Stimulated activated naive CD8-positive, alpha-beta T cell treated with anti-CD3 and anti-CD28 coated beads, Interleukin-15, Interleukin-2, amounts not matched to agents 100 U/mL and 50 U/mL, for 24 hours (primary cell): ENCODE measurements at places on chromosomes 12 and 14.

- DNase-seq: no peak
Observed at GRCh38 chr12:26428420-26428819, 233.0 kb downstream of the SSPN start.

DNA sequence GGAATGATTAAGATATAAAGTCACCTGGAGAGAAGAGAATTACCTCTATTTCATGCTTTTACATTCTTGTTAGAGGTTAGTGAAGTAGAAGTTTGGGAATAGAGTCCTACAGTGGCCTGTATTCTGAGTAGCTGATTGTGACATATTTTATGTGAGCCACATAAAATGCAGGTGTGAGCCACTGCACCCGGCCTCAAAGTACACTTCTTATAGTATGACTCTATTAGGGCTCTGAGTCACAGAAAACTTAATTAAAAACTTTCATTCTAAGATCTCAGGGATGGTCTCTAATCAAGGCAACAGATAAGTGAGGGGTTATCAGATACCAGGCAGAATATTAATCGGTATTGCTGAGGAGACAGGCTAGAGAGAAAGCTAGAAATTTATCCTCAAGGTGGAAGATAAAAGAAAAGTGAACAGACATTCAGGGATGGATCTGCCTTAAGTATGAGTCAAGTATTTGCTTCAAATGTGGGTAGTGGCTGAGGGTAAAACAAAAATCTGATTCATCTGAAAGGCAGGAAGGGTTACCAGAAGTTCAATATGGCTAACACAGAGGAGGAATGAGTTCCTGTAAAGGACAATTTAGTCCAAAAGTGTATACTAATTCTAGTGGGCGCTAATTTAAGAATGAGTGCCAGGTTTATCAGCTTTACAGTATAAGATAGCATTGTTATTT, 5.5 kb upstream of the G2E3 start:
- no peak for DNase-seq

DNA sequence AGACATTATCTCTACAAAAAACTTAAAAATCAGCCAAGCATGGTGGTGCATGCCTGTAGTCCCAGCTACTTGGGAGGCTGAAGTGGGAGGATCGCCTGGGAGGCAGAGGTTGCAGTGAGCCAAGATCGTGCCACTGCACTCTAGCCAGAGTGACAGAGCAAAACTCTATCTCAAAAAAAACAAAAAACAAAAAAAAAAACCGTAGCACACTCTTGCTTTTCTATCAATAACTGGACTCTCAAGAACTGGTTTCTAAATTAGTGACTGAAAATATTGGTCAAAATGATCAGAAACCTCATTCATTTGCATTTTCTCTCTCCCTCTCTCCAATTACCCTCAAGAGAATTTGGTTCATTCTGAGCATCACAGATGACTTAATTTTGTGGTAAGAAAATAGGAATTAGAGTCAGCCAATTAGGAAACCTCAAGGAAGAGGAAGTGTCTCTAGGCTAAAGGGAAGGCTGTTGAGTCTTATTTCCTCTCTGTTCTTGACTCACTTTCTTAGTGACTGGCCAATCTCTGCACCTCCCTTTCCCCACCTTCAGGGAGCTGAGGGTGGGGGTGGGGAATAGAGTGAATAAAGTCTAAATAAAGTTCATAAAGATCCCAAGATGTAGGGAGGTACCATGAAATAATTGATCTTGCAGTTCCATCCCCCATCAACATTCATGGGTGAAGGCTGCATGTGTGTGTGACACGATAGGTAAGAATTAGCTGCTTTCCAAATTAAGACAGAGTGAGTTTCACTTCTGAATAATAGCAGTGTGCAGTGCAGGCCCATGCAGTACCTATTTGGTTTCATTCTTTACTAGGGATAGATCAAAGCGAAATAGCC, 6.8 kb upstream of the PSMA6 start:
- DNase-seq: no peak

GRCh38 chr14:99758121-99758821, 34.9 kb upstream of the EML1 start:
- no peak for DNase-seq

DNA sequence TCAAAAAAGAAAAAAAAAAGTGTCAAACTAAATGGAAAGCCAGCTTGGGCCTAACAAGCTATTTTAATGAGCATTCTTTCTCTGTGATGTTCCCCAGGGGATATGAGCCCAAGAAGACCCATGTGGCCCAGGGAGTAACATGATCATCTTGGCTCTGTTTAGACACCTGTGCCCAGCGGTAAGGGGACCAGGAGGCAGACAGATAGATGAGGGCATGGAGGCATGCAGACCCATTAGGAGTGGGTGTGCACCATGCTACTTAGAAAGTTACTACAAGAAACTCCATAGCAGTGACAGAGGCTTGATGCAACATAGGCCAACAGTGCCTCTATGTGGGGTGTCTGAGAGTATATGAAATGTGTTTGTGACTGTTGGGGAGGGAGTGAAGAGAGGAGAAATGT, 3.1 kb upstream of the CREBL2 start:
- no peak for DNase-seq

GRCh38 chr12:19234171-19234704, 104.7 kb downstream of the PLEKHA5 start:
- no peak for DNase-seq

DNA sequence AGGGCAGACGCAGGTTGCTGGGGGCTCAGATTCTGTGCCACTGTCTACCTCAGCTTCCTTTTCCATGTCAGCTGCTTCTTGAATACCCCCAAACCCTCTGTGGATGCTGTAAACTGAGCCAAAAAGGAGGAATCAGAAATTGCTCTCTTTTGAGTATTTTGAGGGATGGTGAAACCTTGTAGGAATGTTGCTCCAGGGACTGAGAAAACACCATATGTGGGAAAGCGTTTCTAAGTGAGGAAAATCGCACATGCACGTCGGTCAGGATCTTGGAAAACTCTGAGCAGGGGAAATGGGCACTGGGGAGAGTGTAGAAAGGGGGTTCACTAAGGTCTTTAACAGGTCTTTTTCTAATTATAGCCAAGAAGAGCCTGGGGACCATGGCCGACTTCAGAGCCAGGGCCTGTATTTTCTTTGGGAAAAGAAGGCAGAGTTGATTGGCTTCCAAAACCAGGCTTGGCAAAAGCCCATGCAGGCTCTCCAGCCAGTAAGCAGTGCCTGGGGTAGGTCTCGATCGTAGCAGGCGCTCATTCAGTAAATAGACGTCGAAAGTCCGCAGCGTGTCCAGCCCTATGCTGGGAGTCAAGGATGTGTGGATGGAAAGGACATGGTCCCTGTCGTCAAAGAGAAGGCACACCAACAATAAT, 58.0 kb downstream of the NTF3 start:
- no peak for DNase-seq

- no peak for DNase-seq
Observed at GRCh38 chr12:18074001-18074400, 16.0 kb downstream of the RERGL start.

DNA sequence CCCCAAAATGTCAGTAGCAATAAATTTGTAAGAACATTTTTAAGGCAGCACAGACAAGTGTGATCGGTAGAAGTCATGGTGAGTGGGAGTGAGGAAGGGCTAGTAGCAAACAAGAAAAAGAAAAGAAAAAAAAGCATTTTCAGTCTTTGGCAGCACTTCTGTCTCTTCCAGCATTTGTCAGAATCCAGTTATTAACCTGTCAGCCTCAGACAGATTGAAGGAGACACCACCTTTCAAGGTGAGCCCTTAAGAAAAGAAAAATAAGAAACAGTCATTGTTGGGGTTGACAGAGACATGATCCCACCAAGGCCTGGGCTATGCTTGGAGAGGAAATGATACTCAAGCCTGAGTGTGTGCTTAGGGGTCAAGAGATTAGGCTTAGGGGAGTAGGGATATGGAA, 947.4 kb downstream of the NRXN3 start:
- no peak for DNase-seq

GRCh38 chr12:19129122-19129485, 429 bp upstream of the PLEKHA5 start:
- DNase-seq: no peak

GRCh38 chr12:78390920-78391319, 473.7 kb upstream of the SYT1 start:
- DNase-seq: no peak

- DNase-seq: no peak
Observed at GRCh38 chr12:82648259-82648909, 38.3 kb upstream of the TMTC2 start.

DNA sequence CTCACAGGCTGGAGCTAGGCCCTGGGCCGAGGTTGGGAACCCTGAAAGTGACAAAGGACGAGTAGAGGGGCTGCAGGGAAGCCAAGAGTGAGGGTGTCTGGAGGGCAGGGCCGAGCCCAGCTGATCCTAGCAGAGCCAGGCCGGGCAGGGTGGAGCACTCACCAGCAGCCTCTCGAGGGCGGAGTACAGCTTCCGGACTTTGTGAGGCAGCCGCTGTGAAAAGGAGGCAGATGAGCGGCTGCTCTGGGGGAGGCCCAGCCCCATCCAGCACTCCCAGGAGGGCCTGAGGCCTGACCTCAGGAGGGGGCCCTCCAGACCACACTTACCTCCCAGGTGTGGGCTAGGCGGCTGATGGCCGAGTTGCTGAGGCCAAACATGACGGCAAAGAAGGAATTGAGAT, 14.7 kb upstream of the ENDOU start:
- no peak for DNase-seq

- no peak for DNase-seq
Observed at GRCh38 chr14:81517798-81518398, 15.8 kb downstream of the SEL1L start.

DNA sequence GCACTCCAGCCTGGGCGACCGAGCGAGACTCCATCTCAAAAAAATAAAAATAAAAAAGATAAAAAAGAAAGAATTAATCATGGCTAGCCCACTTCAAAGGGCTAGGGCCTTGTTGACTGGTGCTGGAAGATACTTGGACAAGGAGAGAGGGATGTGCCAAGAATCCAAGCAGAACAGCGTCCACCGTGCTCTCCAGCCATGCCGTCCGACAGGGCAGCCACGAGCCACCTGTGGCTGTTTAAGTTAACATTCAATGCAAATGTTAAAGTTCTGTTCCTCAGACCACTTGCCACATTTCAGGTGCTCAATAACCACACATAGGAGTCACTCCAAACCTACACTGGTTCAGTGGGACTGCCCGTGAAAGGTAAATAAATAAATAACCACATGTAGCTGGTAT, 21.4 kb downstream of the SLC6A13 start:
- DNase-seq: no peak

DNA sequence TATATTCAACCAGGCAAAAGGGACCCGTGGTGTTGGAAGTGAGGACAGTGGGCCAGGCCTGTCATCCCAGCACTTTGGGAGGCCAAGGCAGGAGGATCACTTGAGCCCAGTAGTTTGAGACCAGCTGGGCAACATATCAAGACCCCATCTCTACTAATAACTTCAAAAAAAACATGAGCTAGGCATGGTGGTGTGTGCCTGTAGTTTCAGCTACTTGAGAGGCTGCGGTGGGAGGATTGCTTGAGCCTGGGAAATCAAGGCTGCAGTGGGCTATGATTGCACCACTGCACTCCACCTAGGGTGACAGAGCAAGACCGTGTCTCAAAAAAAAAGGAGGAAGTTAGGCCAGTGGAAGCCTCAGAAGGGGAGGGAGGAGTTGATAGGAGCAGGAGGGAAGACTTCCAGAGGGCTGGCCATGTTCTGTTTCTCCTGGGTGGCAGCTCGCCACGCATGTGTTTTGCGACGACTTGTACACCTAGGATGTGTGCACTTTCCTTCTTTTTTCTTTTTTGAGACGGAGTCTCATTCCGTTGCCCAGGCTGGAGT, 10.1 kb downstream of the SLC25A29 start:
- no peak for DNase-seq

DNA sequence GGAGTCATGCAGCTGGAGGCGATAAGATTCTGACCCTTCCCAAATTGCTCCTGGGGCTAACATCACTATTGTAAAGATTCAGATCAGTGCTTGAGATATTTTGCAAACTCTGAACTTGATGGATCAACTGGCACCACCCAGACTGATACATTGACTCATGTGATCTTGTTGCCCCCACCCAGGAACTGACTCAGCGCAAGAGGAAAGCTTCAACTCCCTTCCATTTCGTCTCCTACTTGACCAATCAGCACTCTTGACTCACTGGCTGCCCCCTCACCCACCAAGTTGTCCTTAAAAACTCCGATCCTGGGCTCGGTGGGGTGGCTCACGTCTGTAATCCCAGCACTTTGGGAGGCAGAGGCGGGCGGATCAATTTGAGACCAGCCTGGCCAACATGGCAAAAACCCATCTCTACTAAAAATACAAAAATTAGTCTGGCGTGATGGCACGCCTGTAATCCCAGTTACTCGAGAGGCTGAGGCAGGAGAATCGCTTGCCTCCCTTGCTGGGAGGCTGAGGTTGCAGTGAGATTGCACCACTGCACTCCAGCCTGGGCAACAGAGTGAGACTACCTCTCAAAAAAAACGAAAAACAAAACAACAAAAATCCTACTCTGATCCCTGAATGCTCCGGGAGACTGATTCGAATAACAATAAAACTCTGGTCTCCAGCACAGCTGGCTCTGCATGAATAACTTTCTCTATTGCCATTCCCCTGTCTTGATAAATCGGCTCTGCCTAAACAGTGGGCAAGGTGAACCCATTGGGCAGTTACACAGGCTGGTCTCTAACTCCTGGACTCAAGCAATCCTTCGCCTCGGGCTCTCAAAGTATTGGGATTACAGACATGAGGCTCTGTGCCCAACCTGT, 9.8 kb upstream of the ARF6 start:
- no peak for DNase-seq

DNA sequence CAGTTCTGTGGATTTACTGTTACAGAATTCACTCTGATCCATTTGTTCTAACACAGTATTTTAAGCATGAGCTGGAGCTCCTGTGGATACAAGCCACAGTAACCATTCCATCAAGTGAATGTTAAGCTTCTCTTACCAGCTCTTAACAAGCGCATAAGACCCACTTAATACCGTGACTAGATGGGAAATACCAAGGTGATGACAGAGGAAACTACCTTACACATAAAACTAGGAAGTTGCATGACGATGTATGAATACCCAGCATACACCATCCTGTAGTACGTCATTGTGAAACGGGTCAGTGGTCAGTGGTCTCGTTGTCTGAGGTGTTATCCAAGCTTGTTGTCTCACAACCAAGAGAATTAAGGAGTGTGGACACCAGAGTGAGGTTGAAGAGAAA, 2.0 kb upstream of the GALC start:
- peak; percentile 34 for DNase-seq

- no peak for DNase-seq
Observed at GRCh38 chr14:67944605-67945004, 125.0 kb downstream of the RAD51B start.
